ENCODE measurements at places on chromosomes 1 and 21. TPM values are rescaled to one million over a fixed set of nuclear protein-coding genes. Genes with fewer than 3 reads are reported as not detected.

Gene CDA
- total RNA-seq = 26.2 TPM

Gene ZNF683
- total RNA-seq = not detected

Gene LRRC39
- total RNA-seq = 0.84 TPM

Gene NIBAN1
- 5.1 TPM for total RNA-seq

Gene LYPD8
- total RNA-seq = not detected

Gene ITLN2
- total RNA-seq = 15.8 TPM

Gene CLCA4
- total RNA-seq = not detected

Gene CYP2J2
- total RNA-seq = 0.25 TPM

Gene DNAJC28
- 5.8 TPM for total RNA-seq

Gene UBE2U
- total RNA-seq = not detected

Gene TRNP1
- total RNA-seq = 21.2 TPM

Gene HENMT1
- 1.7 TPM for total RNA-seq

GRCh38 chr1:186878356-186878755 is 49.6 kb downstream of the PLA2G4A start:
- peaks cover 8% of the 10 kb centered on the region for H3K4me1 ChIP-seq
- no peak for DNase-seq
- H3K4me3 ChIP-seq = no peak overlapping the region
- no peak overlapping the region for H3K27ac ChIP-seq
- peaks cover 16% of the 10 kb centered on the region for H3K27me3 ChIP-seq

- no peak overlapping the region for H3K27ac ChIP-seq
- no peaks in the 10 kb centered on the region for H3K36me3 ChIP-seq
- DNase-seq = peak; percentile 86
- peaks cover 17% of the 10 kb centered on the region for H3K27me3 ChIP-seq
- H3K4me1 ChIP-seq = no peaks in the 10 kb centered on the region
Measured at GRCh38 chr1:46413596-46413985, 19.5 kb downstream of the FAAH start.

GRCh38 chr21:22438428-22439086 is 1440.3 kb downstream of the NCAM2 start:
- no peaks in the 10 kb centered on the region for H3K36me3 ChIP-seq
- no peak for DNase-seq
- no peak overlapping the region for H3K27ac ChIP-seq
- no peaks in the 10 kb centered on the region for H3K27me3 ChIP-seq

- no peaks in the 10 kb centered on the region for H3K27me3 ChIP-seq
- no peak overlapping the region for H3K4me3 ChIP-seq
- H3K36me3 ChIP-seq = no peaks in the 10 kb centered on the region
- H3K27ac ChIP-seq = no peak overlapping the region
Measured at GRCh38 chr1:182173808-182174512, 112.4 kb upstream of the ZNF648 start.

DNA sequence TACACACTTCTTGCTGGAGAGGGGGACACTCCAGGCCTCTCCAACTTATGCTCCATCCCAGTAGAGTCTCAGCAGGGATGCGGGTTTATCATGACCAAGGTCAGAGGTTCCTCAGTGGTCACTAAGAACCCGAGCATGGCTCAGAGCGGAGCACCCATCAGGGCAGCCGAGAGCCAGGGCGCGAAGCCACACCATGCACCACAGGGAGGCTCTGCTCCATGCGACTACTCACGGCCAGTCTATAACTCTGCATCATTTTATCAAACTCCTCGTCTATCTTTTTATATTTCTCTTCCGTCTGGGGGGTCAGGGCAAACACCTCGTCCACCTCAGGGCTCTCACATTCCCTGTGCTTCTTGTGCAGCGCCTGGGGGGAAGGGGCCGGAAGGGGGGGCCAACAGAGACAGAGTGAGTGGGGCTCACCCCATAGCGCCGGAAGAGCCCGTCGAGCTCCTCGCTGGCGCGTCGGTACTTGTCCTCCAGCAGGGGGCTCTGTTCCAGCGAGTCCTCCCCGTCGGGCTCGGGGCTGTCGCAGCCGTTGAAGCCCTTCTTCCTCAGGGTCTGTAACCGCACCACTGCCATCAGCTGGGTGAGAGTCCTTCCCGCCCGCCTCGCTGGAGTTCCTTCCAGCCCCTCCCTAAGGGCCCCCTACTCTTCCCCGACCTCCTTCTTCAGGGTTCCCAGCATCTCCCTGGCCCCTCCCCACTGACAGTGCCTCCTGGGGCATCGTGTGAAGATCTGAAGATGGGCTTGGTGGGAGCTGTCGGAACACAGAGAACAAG is 20.0 kb downstream of the MEF2D start:
- no peak overlapping the region for H3K27ac ChIP-seq
- H3K27me3 ChIP-seq = no peaks in the 10 kb centered on the region
- DNase-seq = peak; percentile 93
- H3K4me1 ChIP-seq = peaks cover 2% of the 10 kb centered on the region

GRCh38 chr1:53554592-53555305 is 95.5 kb downstream of the DMRTB1 start:
- no peaks in the 10 kb centered on the region for H3K27me3 ChIP-seq
- no peak for DNase-seq
- no peak overlapping the region for H3K4me3 ChIP-seq
- H3K4me1 ChIP-seq = no peaks in the 10 kb centered on the region
- no peaks in the 10 kb centered on the region for H3K36me3 ChIP-seq
- no peak overlapping the region for H3K27ac ChIP-seq

DNA sequence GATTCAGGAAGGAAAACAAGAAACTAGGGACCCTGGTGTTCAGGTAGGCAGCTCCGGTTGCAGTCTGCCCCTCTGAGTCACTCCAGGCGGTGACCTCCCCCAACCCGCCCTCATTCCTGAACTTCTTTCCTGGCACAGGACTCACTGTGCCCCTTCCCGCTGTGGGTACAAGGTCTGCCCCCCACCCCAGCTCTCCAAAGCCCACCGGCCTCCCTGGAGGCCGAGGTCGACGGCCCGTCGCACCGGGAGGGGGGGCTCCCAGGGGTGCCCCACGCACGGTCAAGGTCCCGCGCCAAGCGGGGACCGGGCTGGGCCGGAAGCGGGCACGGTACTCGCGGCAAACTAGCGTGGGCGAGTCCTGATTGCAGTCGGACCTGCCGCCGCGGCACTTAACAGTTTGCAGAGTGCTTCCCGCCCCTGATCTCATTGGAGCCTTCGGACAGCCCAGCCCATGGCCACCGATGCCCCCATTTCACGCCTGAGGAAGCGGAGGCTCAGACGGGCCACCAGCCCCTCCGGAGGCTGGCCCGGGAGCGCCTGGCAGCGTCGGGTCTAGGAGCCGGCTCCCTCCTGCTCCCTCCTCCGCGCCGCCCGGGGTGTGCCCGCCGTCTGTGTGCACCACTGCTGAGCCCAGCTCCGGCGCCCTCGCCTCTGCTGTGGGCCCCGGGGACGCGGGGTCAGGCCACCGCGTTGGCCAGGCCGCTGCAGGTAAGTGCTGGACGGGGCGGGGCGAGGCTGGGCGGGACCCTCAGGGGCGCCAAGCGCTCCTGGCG is at the start of gene GJB3:
Gene GJB3 (plus strand): TSS at position 144 of the 773 bp plus-strand sequence. CDS start 3,549 bp downstream, outside the sequence.
- DNase-seq = peak; percentile 81
- peak within 1 kb of the TSS; percentile 75 for H3K4me3 ChIP-seq
- no peaks in the 10 kb centered on the region for H3K36me3 ChIP-seq
- peaks cover 27% of the 10 kb centered on the region for H3K27me3 ChIP-seq

DNA sequence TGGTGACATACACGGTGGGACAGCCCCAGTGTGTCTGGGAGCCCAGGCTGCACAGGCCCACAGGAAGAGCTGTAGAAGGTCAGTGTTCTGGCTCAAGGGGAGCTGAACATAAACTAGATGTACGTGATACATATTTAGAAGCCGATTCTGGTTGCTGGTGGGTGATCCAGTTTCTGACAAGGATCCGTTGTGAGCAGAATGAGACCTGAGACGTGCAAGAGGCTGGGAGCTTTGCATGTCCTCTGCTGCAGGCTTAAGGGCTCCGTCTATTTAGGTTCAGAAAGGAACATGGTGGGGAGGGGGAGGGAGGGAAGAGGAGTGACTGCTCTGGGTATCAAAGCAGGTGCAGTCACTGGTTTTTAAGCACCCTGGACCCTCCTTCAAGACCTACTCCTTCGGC is 18.6 kb downstream of the LRRC38 start:
- DNase-seq = no peak
- no peaks in the 10 kb centered on the region for H3K4me1 ChIP-seq
- H3K4me3 ChIP-seq = no peak overlapping the region
- H3K27me3 ChIP-seq = peaks cover 64% of the 10 kb centered on the region
- no peaks in the 10 kb centered on the region for H3K36me3 ChIP-seq

- peak within 1 kb of the TSS; percentile 72 for H3K27ac ChIP-seq
- peaks cover 4% of the 10 kb centered on the region for H3K27me3 ChIP-seq
- peak; percentile 92 for DNase-seq
- no peaks in the 10 kb centered on the region for H3K36me3 ChIP-seq
- no peaks in the 10 kb centered on the region for H3K4me1 ChIP-seq
Measured at GRCh38 chr1:27366411-27367159, at the start of gene MAP3K6. MAP3K6 (minus strand) TSS chr1:27366961; CDS start chr1:27366597, 364 bp downstream.

GRCh38 chr1:12408662-12409061 is 178.8 kb downstream of the VPS13D start:
- H3K4me3 ChIP-seq = no peak overlapping the region
- DNase-seq = no peak
- H3K27me3 ChIP-seq = no peaks in the 10 kb centered on the region

DNA sequence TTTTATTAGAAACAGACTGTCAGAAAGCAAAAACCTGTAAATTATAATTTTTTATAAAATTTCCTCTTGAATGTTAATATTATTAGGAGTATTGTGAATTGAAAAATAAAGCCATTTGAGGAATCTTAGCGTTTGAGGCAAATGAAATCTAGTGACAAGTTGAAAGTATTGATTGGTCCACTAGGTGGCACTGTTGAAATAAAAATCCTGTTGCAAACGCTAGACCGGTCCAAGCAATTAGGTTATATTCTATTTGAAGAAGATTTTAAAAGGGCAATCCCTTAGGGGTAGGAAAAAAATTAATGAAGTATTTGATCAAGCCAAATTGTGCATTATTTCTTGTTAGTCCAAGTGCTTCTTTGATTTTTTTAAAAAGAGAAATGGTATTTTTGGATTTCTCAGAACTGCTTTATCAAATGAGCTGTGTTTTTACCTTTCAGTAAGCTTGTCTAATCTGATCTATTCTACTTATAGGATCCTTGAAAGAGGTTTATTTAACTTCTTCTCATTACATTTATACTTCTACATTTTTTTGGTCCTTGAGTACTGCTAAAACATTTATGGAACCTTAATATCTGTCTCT is 57.7 kb downstream of the ATG4C start:
- H3K4me1 ChIP-seq = no peaks in the 10 kb centered on the region
- no peak overlapping the region for H3K4me3 ChIP-seq

GRCh38 chr1:162368451-162368850 is 8.2 kb downstream of the SPATA46 start:
- H3K4me1 ChIP-seq = peaks cover 7% of the 10 kb centered on the region
- H3K36me3 ChIP-seq = no peaks in the 10 kb centered on the region
- no peak for DNase-seq
- H3K27ac ChIP-seq = no peak overlapping the region

- H3K36me3 ChIP-seq = no peaks in the 10 kb centered on the region
- no peak for DNase-seq
- no peak overlapping the region for H3K27ac ChIP-seq
- peaks cover 9% of the 10 kb centered on the region for H3K4me1 ChIP-seq
- no peak overlapping the region for H3K4me3 ChIP-seq
- no peaks in the 10 kb centered on the region for H3K27me3 ChIP-seq
Measured at GRCh38 chr1:166182281-166182680, 15.5 kb upstream of the FAM78B start.

DNA sequence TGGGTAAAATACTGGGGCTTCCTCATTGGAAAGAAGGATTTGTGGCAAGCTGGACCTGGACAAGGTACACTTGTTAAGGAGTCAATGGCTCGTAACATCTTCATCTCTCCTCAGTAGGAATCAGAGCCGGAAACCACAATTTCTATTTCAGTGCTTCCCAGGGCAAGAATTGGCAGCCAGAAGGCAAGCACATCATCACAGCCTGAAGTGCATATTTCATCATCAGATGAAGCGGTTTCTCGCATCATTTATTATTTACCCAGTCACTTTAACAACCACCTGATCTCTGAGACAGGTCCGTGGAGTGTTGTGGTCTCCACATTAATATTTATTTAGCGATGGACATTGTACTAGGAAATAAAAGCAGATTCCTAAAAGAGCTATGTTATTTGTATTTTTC is 55.0 kb downstream of the KCNJ15 start:
- DNase-seq = no peak
- no peak overlapping the region for H3K27ac ChIP-seq
- H3K4me1 ChIP-seq = no peaks in the 10 kb centered on the region

DNA sequence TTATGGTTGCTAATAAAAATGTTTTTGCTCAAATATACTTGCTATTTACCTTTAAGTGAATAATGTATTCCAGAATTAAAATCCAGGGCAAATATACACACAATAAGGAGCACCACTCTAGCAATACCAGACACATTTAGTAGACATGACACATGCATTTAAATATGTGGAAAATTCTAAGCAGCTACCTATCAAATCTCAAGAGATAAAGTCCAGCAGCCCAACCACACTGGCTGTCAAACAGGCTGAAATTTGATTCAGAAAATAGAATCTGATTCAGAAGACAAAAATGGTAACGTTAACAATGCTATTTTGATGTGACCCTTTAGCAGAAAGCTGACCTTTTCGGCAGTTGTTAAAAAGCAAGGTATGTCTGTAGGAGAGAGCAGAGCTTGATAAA is 42.3 kb downstream of the PLEKHO1 start:
- H3K36me3 ChIP-seq = no peaks in the 10 kb centered on the region
- no peak overlapping the region for H3K4me3 ChIP-seq
- no peak for DNase-seq
- no peak overlapping the region for H3K27ac ChIP-seq
- no peaks in the 10 kb centered on the region for H3K4me1 ChIP-seq
- H3K27me3 ChIP-seq = no peaks in the 10 kb centered on the region

DNA sequence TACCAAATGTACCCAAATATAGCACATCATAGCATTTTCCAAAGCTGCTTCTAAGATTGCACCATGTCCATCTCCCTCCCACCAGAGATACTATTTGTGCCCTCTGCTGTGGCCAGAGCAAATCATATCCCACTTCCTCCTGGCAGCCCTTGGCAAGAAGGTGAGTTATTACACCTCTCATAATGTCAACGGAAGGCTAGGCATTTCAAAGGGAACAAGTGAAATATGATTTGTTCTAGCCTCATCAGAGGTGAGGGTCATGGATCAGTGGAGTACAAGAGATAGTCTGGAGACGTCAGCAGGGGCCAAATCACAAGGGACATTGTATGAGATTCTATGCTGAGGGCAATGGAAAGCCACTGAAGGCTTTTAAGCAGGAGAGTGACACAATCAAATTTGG is 90.2 kb upstream of the BCAR3 start:
- H3K4me3 ChIP-seq = no peak overlapping the region
- no peak overlapping the region for H3K27ac ChIP-seq
- no peaks in the 10 kb centered on the region for H3K27me3 ChIP-seq
- H3K36me3 ChIP-seq = no peaks in the 10 kb centered on the region

DNA sequence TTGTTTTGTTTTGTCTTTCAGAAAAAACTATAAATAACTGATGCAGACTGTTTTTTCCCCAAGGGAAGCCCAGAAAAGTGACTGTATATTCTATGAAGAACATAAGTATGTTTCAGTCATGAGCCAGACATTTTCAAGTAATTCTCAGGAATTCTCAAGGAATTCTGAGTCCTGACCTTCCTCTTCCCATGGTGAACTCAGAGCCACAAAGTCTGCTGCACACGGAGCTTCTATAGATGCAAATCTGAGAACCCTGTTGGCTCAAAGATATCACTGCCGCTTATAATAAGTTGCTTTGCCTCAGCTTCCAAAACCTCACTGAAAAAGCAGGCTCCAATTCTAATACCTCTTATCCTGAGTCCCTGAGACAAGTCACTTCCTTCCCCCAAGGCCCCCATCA is 418.5 kb upstream of the RUNX1 start:
- no peak for DNase-seq
- no peak overlapping the region for H3K27ac ChIP-seq
- no peaks in the 10 kb centered on the region for H3K27me3 ChIP-seq
- H3K4me1 ChIP-seq = no peaks in the 10 kb centered on the region
- no peaks in the 10 kb centered on the region for H3K36me3 ChIP-seq
- no peak overlapping the region for H3K4me3 ChIP-seq

All from endodermal cell (in vitro differentiated cells).